ENCODE measurements at places on chromosomes 2 and 18.

- DNase-seq = no peak
Measured at GRCh38 chr2:3837086-3837485, 133.7 kb downstream of the DCDC2C start.

- no peak for DNase-seq
Measured at GRCh38 chr2:98911376-98912154, 24.5 kb downstream of the CRACDL start.

- no peak for DNase-seq
Measured at GRCh38 chr18:79684283-79684631, 4.7 kb downstream of the CTDP1 start.

- no peak for DNase-seq
Measured at GRCh38 chr18:9104244-9104901, 1.9 kb downstream of the NDUFV2 start.

- DNase-seq = no peak
Measured at GRCh38 chr18:66196805-66197204, 407.1 kb downstream of the CDH19 start.

GRCh38 chr18:23239350-23239692 is 104.0 kb downstream of the CABLES1 start:
- no peak for DNase-seq

All from KBM-7 (cell line).